Hematopoietic multipotent progenitor cell treated with erythropoietin and hydrocortisone succinate and interleukin-3 and kit ligand, for 6 days (in vitro differentiated cells): ENCODE measurements at places on chromosomes 5 and 9.

- no peak for DNase-seq
These were observed 20.6 kb upstream of the ANGPTL2 start for GRCh38 chr9:127142931-127143464.

- no peak for DNase-seq
These were observed 62.6 kb upstream of the DMAC1 start for GRCh38 chr9:7862170-7862569.

- no peak for DNase-seq
These were observed 62.8 kb downstream of the C9orf50 start for GRCh38 chr9:129558063-129558550.

DNA sequence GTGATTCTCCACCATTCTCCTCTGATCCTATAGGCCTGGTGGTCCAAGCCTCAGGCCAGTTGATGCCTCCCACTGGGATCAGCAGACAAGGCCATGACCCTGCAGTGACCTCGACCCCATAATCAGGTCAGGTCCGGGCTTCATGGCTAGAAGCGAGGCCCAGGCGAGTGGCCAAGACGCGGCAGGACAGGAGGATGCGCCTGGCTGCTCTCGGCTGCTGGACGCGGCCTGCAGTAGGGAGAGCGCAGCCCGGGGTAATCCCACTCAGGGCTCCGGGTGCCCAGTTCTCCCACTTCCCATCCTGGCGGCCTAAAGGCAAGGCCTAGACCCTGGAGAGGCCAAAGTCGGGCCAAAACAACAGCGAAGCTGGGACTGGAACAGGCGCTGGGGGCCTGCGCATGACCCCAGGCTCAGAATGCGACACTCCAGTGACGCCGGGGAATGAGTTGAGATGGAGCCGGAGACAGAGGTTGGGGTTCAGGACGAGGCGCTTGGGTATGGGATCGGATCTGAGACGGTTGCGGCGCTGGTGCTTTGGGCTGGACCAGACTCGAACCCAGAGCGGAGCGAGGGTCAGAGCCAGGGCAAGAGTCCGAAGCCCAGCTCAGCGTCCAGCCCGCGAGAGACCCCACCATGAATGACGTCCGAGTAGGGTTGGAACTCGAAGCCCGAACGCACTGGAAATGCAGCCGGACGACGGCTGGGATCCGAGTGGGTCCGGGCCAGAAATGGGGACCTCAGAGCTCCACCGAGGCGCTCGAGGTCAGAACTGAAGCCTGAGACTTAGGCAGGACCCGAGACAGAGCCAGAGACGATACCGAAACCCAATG lies 3.2 kb downstream of the LHX6 start:
- DNase-seq = no peak

DNA sequence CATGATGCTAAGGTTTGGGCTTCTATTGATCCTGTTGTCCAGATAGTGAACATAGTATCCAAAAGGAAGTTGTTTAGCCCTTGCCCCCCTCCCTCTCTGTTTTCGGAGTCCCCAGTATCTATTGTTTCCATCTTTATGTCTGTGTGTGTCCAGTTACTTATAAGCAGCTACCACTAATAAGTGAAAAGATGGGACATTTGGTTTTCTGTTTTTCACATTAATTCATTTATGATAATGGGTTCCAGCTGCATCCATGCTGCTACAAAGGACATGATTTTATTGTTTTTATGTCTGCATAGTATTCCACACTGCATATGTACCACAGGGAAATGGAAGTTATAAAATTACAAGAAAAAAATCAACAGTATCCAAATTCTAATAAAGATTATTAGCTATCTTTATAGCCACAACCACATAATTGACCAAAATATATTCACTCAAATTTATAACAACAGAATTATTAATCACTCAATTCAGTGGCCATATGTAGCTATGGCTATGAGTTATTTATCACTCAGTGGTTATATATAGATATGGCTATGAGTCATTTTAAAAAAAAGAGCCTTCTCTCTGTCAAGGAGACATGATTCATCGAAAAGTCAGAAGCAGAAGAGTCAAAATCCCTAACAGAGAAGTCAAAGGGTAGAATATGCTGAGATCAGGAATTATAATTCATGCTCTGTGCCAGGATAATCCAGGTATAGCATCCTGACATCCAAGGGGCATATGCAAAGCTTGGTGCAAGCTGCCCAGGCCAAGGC lies 367.5 kb downstream of the DEPDC1B start:
- DNase-seq = no peak

DNA sequence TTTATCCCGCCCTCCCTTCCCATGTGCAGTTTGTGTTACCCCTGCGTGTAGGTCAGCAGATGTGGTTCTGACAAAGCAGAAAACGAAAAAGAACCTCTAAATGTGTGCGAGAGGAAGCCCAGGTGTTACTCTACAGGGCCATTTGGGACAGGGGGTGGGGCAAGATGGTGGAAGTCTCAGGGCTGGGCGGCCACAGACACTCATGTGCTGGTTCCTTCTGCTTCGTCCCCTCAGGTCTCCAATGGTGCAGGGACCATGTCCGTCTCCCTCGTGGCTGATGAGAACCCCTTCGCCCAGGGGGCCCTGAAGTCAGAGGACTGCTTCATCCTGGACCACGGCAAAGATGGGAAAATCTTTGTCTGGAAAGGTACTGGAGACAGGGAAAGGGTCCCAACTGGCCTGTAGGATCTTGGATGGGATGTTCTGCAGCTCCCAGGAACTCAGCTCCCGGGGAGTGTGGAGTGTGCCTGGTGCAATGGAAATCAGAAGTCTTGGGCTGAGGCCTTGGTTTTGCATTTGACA lies 49.0 kb downstream of the GSN start:
- DNase-seq = no peak

GRCh38 chr5:5246736-5247135 lies 106.6 kb downstream of the ADAMTS16 start:
- DNase-seq = no peak

- no peak for DNase-seq
These were observed 78.1 kb upstream of the NREP start for GRCh38 chr5:111834926-111835599.

DNA sequence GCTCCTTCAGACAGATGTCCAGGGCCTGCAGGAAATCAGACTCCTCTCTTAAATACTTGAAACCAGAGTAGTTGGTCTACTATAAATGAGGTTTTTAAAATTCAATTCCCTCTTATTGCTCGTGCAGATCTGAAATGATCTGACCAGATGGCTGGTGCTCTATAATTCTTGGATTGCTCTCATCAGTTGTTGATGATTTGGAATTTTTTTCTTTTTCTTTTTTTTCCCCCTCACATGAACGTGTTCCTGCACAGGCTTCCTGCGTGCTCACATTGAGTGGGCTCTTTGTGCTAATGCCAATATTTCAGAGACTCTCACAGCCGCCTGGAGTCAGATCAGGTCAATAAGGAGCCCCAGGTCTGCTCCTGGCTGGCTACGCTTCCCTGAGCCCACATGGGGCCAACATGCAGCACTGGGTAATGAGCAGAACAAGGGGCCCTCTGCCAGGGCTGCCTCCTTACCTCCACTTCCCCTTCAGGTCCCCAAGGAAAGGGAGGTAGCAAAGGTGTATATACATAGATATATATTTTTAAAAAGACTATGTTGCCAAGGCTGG lies 82.0 kb downstream of the SIL1 start:
- no peak for DNase-seq

DNA sequence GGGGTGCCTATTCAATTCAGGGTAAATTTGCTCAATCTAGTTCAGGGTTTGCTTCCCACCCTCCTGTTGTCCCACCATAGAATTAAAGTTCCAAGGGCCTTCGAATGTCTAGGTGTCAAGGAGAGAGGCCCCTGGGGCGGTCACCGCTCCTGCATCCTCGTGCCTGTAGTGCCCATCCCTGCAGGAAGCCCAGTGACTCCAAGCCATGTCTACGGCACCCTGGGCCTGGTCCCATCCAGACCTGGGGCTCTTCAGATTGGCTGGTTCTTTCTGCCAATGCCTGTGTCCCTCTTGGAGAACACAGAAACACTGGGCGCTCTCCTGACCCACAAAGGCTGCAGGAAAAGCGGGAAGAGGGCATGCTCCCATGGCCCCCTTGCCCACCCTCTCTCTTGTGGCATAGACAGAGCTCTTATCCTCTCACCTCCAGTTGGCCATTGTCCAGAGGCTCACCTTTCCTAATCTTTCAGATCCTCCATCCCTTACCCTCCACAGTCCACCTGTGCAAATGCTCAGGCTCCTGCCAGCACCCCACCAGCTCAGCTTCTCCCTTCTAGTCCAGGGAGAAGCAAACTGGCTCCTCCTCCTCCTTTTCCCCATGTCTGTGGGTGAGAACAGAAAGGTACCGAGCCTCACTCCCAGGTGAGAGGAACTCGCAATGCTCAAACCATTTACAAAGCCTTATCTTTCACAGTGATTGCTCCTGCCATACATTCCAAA lies 253.0 kb upstream of the IRX2 start:
- DNase-seq = no peak

GRCh38 chr5:160537116-160537515 lies 115.5 kb downstream of the PTTG1 start:
- no peak for DNase-seq

DNA sequence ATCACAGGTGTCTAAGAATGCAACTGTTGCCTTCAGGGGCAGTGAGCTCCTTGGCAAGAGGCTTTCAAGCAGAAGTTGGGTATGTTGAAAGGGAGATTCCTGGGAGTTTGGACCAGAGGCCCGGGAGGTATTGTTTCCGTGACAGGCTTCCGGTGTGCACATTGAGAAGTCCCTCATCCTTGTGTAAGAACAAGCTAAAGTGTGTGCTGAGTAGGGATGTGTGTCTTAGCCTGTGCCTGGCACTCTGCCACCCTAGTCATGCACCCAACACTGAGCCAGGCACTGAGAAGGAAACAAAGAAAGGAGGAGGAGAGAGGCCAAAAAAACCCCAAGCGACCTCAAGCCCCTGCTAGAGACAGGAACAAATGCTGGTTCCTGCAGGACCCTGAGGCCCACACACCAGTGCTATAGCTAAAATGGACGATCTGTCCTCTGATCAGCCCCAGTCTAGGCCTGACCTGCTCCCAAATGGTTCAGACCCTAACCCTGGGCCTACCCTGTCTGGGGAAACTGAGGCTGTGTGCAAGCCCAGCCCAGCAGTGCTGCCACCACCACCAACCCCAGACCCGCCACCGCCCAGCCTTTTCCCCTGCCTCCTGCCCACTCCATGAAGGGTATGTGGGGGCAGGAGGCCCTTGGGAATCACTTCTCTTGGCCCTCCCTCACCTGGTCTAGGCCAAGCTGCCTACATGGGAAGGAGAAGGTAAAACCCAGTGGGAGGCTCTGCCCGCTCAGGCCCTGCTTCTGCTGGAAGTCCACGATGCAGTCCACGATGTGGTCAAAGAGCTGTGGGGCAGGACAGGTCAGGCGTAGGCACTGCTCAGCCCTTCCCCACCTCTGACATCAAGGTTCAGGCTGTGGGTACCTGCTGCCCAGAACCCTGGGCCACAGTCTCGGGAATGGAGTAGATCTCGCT lies 12.6 kb downstream of the HK3 start:
- no peak for DNase-seq

- no peak for DNase-seq
These were observed 6.5 kb downstream of the HK3 start for GRCh38 chr5:176892663-176893062.
